Effector memory CD8-positive, alpha-beta T cell (primary cell): ENCODE measurements at places on chromosomes 12 and 14.

GRCh38 chr14:99579903-99580571 lies 24.0 kb downstream of the CCDC85C start:
- DNase-seq = no peak

DNA sequence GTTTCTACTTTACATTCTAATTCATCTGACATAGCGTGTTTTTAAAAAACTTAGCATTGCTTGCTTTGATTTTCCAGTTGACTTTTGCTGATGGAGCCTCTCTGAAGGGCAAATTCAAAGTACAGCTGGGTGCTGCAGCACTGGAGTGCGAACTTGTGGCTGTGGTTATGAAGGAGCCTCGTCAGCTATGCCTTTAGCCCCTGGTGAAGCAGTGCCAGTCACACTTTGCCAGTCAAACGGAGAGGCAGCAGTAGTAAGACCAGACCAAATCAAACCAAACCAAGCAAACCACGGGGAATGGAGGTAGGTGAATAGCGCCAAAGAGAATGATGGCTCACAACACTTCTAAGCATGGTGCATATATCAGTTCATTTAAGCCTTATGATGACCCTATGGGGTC lies 15.1 kb upstream of the SLC38A2 start:
- no peak for DNase-seq

DNA sequence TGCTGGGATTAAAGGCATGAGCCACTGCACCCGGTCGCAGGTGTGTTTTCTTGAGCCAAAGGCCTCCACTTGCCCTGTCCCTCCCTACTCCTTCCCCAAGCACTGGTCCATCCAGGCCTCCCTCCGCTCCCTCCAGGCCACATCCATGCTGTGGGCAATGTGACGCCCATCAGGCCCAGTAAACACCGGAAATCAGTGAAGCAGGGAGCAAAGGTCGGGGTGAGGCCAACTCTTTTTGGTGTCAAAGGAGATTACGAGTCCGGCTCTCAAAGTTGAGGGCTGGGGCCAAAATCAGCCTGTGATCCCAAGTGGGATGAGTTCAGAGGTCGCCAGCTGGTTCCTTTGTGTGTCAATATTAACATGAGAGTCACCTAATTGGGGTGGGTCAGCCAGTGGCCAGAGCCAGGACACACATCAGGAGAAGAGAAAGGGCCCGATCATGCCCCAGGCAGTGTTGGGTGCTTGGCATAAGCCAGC lies 195.7 kb downstream of the RBM19 start:
- no peak for DNase-seq

- DNase-seq = no peak
These were observed 52.7 kb downstream of the NFKBIA start for GRCh38 chr14:35351897-35352273.

- DNase-seq = no peak
These were observed 1.4 kb downstream of the DENND5B start for GRCh38 chr12:31589598-31589903.

DNA sequence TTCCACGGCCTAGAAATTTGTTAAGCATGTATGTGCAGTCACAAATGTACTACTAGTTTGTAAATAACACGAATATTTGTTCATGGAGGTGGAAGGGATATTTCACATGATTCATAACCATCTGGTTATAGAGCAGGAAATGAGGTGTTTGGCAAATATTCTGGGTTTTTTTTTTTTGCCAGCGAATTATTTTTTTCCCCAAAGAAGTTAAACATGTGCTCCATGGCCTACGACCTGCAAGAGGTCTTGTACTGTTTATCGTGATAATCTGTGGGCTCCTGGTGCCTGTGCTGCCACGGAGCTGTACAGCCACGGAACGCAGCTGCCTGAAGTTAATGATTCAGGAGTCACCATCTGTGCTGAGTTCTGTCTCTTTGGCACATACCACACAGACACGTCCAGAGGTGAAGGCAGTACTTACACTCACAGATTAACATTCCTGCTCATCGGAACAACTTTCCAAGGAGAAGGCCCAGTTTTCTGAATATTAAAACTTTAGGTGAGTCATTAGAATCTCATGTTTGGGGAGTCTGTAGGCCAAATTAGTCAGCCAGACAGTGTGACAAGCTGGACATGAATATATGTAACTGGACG lies 156.3 kb downstream of the TMX1 start:
- no peak for DNase-seq

DNA sequence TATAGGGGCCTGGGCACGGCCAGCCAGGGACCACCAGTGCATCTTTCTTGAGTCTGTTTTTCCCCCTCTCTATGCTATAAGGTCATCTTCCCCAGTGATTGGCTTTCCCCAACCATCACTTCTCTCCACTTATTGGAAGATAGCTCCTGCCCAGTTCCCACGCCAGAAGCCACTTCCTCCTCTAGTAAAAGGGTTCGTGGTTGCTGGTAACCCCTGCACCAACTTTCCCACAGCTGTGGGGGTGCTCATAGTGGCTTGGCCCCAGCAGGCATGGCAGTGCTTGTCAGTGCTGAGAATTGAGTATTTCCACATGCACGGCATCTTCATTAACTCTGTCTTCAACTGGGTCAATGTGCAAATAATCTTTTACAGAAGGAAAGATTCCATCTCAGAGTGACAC lies 215.4 kb downstream of the FOXN3 start:
- no peak for DNase-seq

DNA sequence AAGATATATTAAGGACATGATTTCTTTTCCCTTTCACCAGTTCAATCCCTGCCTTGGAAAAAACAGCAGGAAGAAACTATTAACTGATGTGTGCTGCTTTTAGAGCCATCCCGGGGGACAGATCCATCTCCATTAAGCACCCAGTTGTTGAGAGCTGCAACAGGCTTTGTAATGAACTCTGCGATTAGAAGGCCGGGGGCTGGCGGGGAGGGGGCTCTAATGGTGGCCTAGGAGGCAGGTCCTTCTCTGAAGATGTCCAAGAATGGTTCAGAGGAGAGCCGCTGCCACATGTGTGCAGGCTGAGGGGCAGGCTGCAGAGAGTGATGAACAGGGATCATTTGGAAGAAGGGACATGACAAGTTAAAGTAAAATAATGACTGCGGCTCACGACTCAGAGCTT lies 67.8 kb downstream of the GALNT8 start:
- no peak for DNase-seq

DNA sequence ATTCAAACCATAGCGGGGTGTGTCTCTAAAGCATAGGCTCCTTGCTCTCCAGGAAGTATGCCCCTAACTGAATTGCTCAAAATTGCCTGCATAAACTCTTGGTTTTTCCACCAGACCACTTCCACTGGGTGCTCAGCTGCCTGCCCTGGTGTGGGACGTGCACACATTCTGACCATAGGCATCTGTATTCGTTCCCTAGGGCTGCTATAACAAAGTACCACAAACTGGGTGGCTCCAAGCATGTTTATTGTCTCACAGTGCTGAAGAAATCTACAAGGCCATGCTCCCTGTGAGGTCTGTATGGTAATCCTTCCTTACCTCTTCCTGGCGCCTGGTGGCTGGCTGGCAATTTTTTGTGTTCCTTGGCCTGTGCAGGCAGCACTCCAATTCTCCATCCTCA lies 16.4 kb upstream of the GALNT6 start:
- no peak for DNase-seq

GRCh38 chr12:92570056-92570753 lies 132.6 kb upstream of the PLEKHG7 start:
- DNase-seq = peak; percentile 55

- no peak for DNase-seq
These were observed 7.9 kb downstream of the ZNF385A start for GRCh38 chr12:54376596-54376995.

DNA sequence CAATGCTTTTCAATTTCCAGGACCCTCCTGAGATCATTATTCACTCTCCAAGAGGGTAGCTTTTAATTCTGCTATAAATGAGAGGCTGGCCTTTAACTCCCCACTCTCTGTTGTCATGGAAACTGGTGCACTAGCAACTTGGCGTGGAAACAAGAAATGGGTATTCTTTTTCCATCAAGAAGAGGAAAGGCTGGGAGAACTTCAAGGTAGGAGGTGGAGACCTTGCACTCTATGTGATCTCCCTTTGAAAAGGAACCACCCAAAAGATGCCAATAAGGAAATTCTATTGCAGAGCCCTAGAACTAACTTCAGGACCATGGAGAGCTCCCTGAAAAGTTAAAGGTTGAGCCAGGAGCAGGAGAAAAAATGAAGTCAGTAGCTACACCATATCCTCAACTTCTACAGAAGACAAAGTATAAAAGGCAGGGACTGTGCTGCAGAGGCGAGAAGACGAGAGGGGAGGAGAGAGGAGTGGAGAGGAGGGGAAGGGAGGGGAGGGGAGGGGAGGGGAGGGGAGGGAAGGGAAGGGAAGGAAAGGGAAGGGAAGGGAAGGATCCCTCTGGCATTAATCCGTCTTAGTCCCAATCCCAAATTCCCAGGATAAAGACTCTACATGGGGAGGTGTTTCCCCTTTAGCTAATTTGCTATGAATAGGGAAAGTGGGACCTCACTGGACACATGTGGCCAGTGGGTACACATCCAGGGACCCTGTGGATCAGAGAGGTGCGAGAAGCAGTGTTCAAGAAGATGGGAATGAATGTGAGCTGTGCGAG lies 46.7 kb upstream of the FICD start:
- peak; percentile 18 for DNase-seq

GRCh38 chr14:99407416-99407815 lies 73.2 kb downstream of the SETD3 start:
- no peak for DNase-seq

GRCh38 chr14:101963656-101964296 lies 597 bp upstream of the DYNC1H1 start:
- DNase-seq = no peak

DNA sequence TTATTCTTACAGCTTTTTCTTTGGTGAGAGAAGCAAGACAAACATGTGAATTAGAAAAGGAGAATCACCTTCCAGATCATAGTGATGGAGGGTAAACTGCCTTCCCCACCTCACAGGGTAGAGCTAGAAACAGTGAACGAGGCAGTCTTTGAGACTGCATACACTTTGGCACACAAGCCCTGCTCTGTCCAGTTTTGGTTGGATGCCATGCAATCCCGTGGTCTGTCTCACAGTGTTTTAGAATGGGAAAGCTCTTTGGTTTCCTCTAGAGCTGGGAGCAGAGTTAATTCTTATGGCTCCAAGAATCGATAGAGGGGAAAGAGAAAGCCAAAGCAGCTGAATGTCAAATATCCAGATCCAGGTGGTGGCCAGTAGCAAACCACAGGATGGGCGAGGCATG lies 21.9 kb downstream of the TDP1 start:
- DNase-seq = no peak

DNA sequence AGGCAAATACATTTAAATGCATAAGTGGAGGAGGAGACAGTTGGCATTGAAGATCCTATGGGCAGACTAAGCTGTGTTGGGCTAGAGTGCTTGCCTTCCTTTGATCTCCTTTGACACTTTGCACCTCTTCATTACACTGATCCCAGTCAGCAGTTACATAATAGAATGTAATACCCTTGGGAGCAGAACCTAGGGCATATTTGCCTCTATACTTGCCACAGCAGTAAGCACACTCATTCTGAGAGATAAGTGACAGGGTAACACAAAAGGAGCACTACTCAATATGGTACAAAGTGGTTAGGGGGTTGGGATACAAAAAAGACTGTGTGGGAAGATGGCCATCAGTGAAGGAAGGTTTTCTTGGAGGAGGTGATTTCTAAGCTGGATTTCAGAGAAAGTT lies 9.0 kb downstream of the MARS1 start:
- DNase-seq = no peak
